ENCODE measurements at places on chromosomes 4 and X.

GRCh38 chrX:136781180-136781797 lies 557 bp upstream of the ARHGEF6 start:
- no peak for DNase-seq

- DNase-seq: no peak
Observed at GRCh38 chr4:1664141-1664540, 20.0 kb downstream of the FAM53A start.

GRCh38 chrX:112247714-112248113 lies 165.1 kb upstream of the TRPC5 start:
- no peak for DNase-seq

GRCh38 chr4:174084542-174084941 lies 198.9 kb downstream of the FBXO8 start:
- DNase-seq: no peak

GRCh38 chr4:188111955-188112354 lies 2.6 kb upstream of the TRIML2 start:
- DNase-seq: no peak

- no peak for DNase-seq
Observed at GRCh38 chr4:16227462-16227868, 1.2 kb upstream of the TAPT1 start.

GRCh38 chrX:96447161-96447560 lies 237.5 kb upstream of the DIAPH2 start:
- DNase-seq: no peak

DNA sequence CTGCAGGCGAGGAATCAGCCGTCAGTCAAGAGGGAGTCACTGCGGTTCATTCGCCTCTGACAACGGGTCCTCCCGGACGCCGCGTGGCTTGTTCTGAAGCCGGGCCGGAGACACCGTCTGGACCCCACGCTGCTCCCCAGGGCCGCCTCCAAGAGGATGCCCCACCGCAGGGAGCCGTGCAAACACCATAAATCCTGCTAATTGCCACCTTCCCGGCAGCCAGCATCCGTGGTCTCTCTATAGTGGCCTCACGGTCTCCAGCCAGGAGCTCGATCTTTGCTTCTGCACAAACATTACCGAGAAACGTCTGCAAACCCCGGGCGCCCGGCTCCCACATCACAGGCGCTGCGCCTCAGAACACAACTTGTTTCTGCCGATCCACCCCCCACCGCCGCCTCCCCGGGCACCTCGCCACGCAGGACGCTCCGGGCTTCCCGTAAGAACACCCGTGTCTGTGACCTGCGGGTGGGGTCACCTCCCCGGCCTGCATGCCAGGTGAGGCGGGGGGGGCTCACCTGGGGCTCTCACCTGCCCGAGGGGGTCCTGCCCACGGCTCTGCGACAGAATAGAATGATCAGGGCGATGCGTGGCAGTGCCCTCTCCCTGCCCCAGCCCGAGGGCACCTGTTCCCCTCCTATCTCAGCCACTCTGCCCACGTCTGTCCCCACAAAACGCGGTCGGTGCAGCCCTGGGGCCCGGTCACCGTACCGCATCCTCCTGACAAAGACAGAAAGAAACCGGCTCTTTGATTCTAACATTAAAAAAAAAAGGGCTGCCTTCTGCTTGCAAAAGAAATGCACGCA lies 32.4 kb upstream of the PPP2R3B start:
- no peak for DNase-seq

DNA sequence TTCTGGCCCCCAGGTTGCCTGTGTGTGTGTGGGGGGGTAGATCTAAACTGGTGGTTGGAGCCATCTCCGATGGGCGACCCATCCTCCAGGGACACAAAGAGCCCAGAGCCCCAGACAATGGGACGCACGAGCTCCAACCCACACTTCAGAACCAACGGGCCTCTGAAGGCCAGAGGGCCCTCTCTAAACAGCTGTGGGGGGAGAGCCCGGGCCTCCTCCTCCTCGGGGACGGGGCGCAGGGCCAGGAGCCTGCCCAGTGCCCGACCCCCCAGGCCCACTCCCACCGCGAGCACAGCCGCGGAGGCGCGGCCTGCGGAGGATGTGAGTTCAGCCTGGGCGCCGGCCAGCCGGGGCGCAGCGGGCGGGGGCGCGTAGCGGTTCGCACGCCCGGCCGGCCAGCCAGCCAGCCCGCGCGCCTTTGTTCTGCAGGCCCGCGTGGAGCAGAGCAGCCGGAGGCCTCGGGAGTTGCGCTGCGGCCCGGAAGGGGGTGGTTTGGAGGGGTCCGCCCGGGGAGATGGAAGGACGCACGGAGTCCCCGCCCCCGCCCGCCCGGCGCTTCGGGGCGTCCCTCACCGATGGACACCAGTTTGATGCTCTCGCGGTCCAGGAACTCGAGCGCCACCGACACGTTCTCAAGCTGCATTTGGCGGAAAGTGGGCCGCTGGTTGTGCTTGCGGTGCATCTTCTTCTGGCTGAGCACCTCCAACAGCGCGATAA lies 4.0 kb downstream of the FLNA start:
- DNase-seq: no peak

DNA sequence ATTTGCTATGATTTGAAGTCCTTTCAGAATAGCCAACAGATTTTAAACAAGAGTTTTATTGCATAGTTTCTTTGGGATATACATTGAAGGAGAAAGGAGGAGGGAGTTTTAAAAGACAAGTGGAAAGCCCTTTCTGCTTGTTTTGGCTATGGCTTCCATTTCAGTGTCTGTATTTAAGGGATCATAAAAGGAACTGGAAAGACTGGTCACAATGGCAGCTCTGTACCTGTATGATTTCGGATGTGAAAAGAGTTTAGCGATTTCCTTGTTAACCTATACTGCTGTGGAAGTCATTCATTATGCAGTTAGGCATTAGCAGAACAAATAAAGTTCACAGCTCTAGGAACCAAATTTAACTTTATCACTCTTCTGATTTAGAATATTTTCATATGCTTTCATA lies 60.7 kb downstream of the TET2 start:
- DNase-seq: no peak

DNA sequence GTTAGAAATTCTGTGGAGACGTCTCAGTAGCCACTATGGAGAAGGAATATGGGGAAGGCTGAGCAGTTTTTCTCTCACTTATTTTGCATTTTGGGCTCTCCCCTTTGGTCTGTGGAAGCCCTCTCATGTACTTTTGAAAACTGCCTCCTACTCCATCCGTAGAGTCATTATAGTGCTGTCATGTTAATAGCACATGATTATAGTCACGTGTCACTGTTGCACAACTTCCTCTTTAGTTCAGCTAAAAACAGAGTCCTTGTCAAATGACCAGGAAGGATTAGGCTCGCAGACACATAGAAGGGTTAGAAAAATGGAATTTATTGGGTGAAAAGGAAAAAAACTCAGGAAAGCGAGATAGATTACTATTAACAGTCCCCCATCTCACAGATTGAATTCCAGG lies 258.2 kb upstream of the CXorf51A start:
- DNase-seq: no peak

DNA sequence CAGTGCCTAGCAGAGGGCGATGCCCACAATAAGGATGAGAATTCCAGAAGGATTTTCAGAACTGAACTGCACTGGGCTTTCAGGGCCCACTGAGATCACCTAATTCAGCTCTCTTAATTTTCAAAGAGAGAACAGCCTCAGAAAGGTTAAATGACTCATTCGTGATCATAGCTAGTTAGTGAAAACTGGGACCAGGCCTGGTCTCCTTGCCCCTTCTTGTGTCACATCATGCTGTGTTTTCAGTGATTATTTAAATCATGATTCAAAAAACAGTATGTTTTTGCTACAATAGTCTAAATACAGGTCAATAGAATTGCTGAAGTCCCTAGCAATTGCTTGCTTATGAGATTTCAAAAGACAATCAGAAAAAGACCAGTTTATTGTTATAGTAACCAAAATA lies 136.4 kb upstream of the PLAC1 start:
- DNase-seq: no peak

DNA sequence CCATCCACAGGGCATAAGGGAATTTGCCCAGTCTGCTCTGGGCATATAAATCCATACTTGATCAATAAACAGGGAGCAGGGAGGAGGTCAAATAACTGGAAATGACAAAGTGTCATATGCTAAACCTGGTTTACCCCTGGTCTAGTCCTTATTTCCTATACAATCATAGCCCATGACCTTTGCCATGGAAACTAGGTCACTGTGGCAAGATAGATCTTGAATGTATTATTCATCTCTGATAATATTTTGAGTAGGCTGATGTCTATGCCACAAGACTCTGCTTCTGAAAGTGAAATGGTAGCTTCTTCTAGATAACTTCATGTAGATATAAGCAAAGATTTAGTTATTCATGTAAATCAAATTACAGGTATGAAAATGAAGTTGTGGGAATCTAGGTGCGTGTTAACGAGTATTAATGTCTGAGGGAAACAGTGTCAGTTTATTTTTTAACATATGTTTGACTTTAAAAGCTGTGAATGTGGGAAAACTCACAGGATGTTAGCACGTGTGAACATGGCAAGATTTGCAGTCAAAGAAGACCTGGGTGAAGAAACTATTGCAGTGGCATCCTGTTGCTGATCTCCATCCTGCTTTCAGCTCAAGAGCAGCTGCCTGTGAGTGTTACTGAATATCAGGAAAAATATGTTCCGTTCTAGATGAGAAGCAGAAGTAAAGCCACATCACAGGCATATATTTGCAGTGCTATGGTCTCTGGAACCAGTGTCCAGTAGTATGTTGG lies 81.8 kb upstream of the NDP start:
- DNase-seq: no peak

DNA sequence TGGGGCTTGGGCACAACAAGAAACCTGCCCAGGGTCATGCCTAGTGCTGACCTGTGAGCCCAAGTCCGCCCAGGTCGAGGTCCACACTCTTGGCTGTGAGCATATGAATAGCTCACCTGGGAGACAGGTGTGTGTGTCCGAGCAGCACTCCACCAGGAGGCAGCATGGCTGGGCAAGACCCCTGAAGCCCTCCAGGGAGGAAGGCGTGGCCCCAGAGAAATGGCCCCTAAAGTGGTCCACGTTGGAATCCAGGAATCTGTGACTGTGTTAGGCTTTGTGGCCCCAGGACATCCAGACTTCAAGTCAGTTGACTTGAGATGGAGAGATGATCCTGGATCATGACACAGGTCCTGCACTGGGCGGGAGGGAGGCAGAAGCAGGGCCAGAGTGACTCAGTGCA lies 138.8 kb downstream of the CPZ start:
- DNase-seq: peak; percentile 39

- no peak for DNase-seq
Observed at GRCh38 chr4:147836807-147837206, 104.9 kb downstream of the ARHGAP10 start.

DNA sequence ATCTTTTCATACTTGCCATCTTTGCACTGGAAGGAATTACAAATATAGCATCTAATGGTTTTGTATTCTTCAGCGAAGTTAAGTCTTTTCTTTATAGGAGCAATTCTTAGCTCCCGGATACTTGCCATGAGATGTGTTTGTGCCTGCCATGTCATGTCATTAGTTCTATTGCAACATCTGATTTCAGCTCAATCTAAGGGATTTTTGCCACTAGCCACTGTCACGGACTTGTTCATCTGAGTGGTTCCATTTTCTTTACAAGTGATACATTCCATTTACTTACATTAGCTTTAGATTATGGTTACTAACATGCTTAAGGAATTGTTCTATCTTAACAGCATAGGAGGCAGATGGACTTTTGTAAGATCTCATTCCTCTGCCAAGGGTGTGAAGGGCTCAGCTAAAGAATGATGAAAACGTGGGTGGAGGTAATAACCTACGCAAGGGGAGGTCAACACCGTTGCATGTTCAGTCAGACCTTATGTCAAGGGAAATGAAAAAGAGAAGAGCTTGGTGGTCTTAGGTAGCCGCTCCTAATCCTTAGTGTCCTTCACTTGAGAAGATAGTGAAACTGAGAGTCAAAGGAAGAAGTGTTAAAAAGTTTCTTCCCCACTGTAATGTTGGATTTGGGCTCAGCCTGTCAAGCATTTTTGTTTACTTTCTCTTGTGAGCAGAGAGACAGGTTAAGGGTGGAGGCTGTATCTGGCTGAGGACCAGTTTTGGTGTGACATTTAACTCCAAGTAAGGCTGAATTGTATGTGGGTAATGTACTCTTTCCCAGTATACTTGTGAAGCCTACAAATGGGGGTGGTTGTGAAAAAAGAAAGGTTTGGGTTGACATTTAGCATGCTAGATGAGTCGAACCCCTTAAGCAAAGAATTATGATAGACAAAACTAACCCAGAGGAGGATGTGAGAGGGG lies 3.6 kb upstream of the KLHL2 start:
- DNase-seq: no peak

DNA sequence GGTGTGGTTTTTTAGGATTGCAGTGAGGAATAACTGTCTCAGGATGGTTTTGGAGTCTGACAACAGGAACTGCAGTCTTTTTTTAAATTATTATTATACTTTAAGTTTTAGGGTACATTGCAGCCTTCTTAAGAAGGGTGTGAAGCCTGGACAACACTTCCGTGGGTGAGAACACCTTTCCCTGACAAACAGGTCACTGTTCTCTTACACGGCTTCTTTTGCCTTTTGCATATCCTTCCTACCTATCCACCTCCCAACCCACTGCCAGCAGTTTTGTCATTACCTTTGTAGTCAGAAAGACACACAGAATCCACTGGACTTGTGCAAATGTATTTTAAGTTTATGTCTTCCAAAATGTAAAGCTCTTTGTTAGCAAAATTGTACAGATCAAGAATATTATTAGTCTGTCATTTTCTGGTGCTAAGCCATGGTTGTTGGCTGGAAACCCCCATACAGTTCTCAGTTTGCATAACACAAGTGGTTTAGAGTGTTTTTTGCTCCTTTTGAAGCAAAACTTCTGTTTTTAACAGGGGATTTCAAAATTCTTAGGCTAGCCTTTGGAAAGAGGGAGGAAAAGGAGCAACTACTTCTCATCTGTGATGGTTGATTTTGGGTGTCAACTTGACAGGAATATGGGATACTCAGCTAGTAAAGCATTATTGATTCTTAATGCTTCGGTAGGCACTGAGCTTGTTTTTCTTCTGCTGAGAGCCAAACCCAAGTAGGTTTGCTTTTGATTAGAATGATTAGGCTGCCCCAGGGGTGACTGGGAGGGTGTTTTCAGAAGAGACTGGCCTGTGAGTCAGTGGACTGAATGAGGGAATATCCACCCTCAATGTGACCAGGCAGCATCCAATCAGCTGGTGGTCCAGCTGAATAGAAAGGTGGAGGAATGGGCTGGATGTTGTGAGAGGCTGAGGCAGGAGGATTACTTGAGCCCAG lies 29.4 kb upstream of the KLHL2 start:
- DNase-seq: no peak

DNA sequence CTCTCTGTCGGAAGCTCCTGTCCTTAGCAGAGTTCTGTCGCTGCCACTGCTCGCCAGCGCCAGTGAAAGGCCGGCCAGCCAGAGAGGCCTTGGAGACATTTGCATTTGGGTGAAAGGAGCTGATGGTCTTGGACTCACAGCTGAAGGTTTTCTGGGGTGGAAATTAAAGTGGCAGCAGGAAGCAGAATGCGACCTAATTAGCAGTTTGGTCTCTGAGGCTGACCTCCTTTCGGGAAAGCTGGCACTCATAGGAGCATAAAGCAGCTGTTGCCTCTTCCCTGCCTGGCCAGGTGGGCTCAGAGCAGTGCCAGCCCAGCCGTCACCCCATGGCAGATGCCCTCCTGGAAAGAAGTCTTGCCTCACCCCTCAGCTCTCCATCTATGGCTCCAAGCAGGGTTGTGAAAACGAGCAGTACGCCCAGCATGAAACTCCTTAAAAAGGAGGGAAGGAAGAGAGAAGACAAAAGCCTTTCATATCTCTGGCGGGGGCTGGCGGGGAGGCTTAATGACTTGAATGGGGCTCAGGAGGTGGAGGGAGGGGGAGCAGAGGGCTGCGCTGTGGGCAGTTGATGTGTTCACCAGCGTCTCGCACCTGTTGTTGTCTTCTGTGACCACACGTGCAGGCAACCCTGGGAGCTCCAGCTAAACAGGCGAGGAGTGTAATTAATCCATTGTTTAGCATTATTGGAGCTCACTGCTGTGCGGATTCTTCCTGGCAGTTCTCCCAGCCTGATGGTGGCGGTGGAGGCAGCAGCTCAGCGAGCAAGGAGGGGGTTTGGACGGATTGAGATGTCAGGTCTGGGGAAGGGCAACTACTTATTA lies 264.0 kb downstream of the MID1IP1 start:
- DNase-seq: no peak

All from activated naive CD4-positive, alpha-beta T cell treated with anti-CD3 and anti-CD28 coated beads, Interleukin-2, amount 50 U/mL, for 72 hours (primary cell).